Activated T-cell treated with anti-CD3 and anti-CD28 coated beads, Interleukin-2, amount 50 U/mL, for 48 hours (primary cell): ENCODE measurements at places on chromosomes 2 and 18.
A peak's percentile ranks its signal among the peaks of the same experiment; 100 is the strongest.

- no peak for DNase-seq
Observed at GRCh38 chr2:186610785-186611184, 20.9 kb downstream of the ITGAV start.

- no peak for DNase-seq
Observed at GRCh38 chr2:105678346-105678745, 66.4 kb upstream of the NCK2 start.

DNA sequence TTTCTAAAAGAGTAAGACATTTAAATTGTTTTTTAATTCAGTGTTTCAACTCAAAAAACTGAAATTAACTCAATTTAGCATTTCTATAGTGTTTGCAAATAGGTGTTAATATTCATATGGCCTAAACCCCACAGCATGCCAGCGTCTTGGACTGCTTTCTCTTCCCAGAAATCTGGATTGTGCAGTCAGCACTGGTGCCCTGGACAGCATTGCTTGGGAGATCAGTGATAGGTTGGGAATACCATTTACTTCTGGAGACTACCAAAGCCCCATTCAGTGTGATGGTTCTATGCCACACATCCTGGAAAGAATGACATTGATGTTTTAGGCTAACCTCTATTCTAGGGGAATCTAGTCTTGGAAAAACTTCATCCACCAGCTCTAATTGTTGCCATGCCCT, 455.0 kb upstream of the KLHL29 start:
- DNase-seq = no peak

DNA sequence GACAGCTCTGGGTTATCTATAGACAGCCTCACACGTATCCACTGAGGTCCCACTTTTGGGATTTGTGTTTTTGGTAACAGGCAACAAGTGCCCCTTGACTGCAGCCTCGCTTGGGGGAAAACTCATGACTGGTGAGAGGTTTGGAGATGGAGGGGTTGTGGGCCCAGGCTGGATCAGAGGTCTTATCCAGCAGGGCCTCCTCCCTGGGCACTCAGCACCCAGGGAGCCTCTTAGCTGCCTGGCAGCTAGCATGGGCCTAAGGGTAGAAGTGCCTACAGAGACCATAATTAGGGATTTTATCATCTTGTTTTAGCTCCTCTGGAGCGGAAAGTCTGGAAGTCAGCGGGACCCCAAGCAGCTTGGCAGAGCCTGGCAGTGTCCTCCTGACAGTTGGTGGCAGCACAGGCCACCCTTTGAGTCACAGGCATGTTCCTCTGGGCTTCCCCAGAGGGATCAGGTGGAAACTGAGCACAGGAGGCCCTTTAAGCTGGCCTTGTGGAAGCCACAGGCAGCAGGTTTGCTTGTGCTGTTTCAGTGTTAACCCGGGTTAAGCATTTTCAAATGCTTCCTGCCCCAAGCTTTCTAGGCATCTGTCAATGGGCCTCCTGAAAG, 143.1 kb downstream of the KCTD1 start:
- no peak for DNase-seq

DNA sequence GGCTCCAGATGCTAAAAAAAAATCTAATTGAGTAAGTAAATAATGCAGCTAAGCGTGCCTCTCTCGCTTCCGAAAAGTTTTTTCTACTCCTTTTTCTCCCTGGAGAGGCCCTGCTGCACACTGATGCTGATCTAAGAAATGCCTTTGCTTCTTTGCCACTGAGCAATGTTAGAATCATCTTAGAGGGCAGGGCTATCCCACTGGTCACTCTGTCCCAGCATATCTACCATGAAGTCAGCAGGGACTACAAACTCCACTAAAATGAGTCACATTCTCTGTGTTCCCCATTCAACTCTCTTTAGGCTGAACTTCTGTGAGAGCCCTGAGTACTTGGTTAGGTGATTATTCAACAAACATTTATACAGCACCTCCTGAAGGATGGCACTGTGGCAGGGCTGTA, 127.6 kb upstream of the LYPD1 start:
- no peak for DNase-seq

DNA sequence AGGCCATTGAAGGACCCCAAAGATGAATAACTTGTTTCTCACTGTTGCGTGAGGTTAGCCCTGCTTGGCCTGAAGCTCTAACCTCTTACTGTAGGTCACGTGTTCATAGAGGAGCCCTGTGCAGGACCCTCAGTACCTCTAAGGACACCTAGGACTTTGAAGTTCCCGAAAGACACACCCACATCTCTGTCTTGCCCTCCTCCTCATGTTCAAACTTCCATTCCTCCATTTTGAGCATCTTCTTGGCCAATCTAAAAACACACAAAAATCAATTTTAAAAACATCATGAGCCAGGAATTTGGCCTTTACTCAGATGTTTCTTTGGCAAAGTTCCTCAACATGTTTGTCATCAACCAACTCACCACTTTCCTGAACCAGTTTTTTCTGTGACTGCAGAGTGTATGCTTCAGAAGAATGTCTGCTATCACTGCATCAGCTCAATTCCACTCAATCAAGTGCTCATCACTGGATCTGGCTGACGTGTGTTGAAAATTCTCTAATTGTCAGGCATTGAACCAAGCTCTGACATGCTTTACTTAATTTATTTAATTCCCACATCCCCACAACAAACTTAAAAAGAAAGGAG, 101.6 kb downstream of the AP1S3 start:
- DNase-seq = no peak

- DNase-seq = no peak
Observed at GRCh38 chr2:237749961-237750360, 48.6 kb upstream of the RBM44 start.

DNA sequence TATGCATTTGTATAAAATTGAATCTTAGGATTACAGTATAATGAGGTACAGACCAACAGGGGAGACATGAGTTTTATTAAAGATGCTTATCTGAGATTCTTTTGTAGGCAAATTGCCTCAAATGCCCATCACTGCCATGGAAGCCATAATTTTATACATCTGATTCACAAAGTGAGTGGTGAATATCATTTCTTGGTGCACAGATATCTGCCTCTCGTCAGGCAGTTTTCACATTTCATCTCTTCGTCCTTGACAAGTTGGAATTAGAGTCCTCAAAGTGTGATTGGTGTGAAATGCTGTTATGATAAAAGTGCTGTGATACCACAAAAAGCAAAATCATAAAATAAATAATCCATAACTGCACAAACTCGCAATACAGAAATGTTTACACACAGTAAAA, 1602.8 kb upstream of the DDX18 start:
- no peak for DNase-seq

- DNase-seq = no peak
Observed at GRCh38 chr2:60490441-60490840, 63.0 kb downstream of the BCL11A start.

GRCh38 chr2:99956232-99957030, 186.0 kb downstream of the AFF3 start:
- DNase-seq = no peak

GRCh38 chr2:13682540-13683272, 949.8 kb upstream of the LRATD1 start:
- DNase-seq = no peak

DNA sequence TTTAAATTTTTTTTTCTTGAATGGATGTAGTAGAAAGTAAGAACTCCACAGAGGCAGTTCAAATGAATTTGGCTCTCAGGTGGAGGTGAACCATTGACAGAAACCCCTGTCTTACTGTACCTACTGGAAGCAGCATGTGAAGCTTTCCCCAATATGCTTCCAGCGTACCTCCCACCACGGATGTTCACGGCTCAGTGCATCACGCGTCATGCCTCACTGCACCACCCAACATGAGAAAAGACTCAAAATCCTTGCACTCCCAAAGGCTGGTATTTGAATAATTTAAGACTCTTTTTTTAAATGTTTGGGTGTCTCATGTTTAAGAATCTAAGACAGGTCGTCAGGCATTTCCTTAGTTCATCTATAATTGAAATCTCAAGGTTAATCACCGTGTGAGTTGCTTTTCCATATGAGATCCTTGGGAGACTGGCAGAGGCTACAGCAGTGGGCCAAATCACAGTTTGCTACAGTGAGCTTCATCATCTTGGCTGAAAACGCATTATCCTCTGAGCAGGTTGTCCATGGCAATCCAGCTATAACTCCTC, 846.4 kb downstream of the DCDC2C start:
- DNase-seq = no peak

- DNase-seq = peak; percentile 33
Observed at GRCh38 chr2:28447086-28447485, 48.8 kb upstream of the PLB1 start.

DNA sequence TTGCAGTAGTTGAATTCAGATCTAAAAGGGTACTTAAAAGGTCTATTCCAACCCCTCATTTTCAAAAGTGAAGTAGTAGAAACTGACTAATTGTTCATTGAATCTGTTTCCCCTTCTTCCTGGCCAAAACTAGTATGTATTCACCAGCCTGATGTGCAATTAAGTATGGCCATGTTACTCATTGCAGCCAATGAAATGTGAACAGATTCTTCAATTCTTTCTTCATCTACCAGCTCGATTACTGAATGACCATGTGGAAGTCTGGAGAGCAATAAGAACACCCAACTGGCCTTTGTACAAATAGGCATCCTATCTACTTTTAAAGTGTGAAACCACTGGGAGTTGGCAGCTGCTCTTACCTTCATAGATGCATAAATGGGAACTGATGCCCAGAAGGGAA, 449.0 kb upstream of the ID2 start:
- DNase-seq = no peak

DNA sequence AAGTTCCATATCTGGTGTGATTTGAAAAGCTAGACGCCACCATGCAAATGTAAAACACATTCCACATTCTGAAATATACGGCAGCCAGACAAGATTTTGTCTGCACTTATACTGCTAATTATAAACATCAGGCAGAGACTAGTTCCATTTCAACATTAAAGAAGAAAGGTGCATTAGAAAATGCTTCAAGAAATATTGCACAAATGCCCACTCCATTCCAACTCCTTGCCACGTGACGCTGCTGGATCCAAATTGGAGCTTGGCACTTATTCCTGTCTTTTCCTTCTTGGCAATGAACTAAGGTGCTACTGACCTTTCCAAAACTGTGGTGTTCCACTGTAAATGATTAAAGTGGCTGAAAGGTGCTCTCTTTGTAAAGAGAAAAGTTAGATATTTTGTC, 6.3 kb downstream of the COL6A3 start:
- no peak for DNase-seq

- no peak for DNase-seq
Observed at GRCh38 chr18:35236571-35237363, 4.1 kb upstream of the ZNF397 start.

- no peak for DNase-seq
Observed at GRCh38 chr2:43519643-43520221, 76.1 kb downstream of the THADA start.

DNA sequence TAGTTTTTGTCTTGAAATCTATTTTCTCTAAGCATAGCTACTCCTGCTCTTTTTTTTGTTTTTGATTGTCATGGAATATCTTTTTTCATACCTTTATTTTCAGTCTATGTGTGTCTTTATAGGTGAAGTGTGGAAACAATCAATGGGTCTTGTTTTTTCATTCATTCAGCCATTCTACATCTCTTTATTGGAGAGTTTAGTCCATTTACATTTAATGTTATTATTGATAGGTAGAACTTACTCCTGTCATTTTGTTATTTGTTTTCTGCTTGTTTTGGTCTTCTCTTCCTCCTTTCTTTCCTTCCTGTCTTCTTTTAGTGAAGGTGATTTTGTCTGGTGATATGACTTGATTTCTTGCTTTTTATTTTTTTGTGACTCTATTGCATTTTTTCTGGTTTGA, 17.8 kb downstream of the IL1RL2 start:
- DNase-seq = no peak

DNA sequence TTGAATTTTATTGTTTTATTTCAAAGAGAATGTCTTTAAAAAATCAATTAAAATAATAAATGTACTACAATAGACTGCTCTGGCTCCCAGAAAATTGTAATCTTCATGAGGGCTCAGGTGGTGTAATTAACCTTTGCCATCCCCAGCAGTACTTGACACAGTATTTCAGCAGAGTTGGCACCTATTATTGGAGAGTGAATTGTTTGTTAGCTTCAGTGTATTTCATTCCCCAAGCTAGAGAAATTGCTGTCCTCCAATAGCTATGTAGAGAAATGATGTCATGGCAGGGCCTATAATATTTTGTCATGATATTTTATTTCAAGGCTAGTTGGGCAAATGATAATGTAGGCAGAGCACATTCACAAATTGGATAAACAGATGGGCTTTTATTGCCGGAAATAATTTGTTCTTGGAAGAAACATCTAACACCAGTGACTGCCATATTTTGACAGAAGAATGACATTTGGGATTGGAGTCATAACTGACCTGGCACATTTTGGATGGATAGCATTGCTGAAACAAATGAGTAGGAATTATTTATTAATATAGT, 712.0 kb upstream of the NXPH2 start:
- no peak for DNase-seq

GRCh38 chr2:62641410-62641843, 64.1 kb upstream of the EHBP1 start:
- DNase-seq = no peak

DNA sequence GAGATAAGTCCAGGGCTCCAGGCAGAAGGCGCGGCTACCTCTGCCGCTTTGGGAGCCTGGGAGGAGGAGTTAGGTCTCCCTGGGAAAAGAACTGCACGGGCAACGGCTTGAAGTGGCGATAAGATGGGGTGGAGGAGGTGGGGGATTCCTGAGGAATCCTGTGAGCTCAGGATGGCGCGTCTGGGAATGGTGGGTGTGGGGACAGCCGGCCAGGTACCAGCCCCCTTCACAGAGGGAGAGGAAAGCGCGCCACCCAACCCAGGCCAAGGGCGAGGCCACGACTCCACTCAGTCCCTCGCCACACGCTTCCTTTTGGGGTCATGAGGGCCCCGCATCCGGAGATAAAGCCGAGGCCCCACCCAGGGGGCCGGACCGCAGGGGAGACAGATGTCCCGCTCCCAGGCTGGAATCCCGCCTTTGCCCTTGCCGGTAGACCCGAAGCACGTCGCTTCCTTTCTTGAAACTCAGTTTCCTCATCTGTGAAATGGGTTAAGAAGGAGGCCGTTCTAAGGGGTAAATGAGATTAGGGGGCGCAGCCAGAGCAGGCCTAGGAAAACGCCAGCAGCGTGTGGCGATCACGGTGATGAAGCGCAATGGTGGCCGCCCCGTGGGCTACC, 1.7 kb upstream of the CTDSP1 start:
- DNase-seq = peak; percentile 69

GRCh38 chr2:55247025-55247424, 14.5 kb downstream of the RPS27A start:
- DNase-seq = no peak

DNA sequence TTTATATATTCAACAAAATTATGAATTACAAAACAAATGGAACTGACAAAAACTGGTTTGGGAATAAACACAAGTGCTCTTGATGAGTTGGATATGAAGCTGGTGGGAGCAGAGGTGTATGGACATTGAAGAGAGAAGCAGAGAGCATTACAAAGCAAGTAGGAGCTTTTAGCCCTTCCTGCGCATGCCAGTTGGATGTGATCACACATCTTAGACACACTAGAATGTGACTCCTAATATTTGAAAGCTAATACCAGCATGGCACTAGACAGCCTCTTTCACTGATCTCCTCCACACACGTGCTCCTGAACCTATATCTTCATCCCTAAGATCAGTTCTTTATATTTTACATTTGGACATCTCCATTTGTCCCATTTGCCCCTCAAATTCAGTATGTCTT, 298.1 kb downstream of the MTX2 start:
- no peak for DNase-seq
